Activated CD4-positive, alpha-beta T cell treated with anti-CD3 and anti-CD28 coated beads, Interleukin-2, amount 10 ng/mL, durations not matched to agents 24 days and 14 days (primary cell): ENCODE measurements at places on chromosomes 2 and 18. TPM values are rescaled to one million over a fixed set of nuclear protein-coding genes. Genes with fewer than 3 reads are reported as not detected.
A peak's percentile ranks its signal among the peaks of the same experiment; 100 is the strongest.

Gene EIF2B4
- 51.2 and 52.0 TPM in 2 replicates for total RNA-seq

Gene PKDCC
- not detected in 2 replicates for total RNA-seq

- no peak overlapping the region for H3K27ac ChIP-seq
- DNase-seq, result no peak
- H3K4me3 ChIP-seq, result no peak overlapping the region
- no peaks in the 10 kb centered on the region for H3K36me3 ChIP-seq
- H3K27me3 ChIP-seq, result peaks cover 2% of the 10 kb centered on the region
- no peaks in the 10 kb centered on the region for H3K4me1 ChIP-seq
Measured at GRCh38 chr2:217876253-217876570, 126.6 kb downstream of the TNS1 start.

DNA sequence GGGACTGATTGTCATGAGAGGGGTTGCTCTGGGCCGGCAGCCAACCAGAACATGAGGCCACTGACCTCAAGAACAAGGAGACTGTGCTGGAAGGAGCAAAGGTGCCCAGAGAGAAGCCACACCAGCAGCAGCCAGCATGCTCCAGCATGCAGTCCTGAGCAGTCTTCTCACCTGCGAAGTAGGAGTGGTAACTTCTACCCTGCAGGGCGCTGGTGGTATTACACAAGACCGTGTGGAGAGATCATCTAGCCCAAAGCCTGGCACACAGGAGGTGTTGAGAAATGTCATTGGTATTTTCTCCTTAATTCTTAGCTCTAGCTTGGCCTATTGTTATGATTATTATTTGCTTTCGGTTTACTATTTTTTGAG is 132.7 kb downstream of the TSN start:
- H3K27ac ChIP-seq, result no peak overlapping the region
- DNase-seq, result peak; percentile 61
- H3K27me3 ChIP-seq, result no peaks in the 10 kb centered on the region

GRCh38 chr2:133490411-133490980 is 77.8 kb downstream of the NCKAP5 start:
- no peak overlapping the region for H3K27ac ChIP-seq
- DNase-seq, result no peak
- no peaks in the 10 kb centered on the region for H3K36me3 ChIP-seq
- H3K4me1 ChIP-seq, result no peaks in the 10 kb centered on the region

- peak overlapping the region; percentile 72 for H3K4me3 ChIP-seq
- peak; percentile 71 for DNase-seq
- peaks cover 3% of the 10 kb centered on the region for H3K36me3 ChIP-seq
- H3K27me3 ChIP-seq, result no peaks in the 10 kb centered on the region
- H3K4me1 ChIP-seq, result peaks cover 57% of the 10 kb centered on the region
Measured at GRCh38 chr2:196262606-196263005, 91.2 kb upstream of the STK17B start.
